CD8-positive, alpha-beta memory T cell (primary cell): ENCODE measurements at places on chromosomes 5 and 9.

DNA sequence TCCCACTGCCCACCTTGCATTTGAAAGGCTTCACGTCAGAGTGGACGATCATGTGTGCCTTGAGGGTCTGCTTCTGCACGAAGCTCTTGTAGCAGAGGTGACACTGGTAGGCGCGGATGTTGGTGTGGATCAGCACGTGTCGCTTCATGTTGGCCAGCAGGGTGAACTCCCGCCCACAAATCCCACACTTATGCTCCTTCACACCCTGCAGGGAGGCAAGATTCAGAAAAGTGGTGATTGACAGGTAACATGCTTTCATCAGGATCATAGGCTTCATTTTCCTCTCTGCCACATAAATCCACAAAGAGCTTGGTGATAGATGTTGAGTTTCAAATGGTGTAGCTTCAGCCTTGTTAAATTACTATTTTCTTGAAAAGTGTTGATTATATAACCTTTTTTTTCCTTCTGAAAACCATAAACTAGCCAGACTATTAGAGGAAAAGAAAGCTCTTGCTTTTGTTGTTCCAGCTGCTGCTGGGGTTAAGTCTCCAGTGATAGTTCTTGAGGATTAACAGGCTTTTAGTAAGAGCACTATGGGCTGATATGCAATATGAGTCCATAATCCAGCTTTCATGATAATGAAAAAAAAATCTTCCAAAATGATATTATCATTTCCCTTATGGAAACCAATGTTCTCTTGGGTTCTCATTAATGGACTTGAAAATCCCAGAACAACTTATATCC is 50.7 kb downstream of the ZNF366 start:
- H3K4me1 ChIP-seq, result no peaks in the 10 kb centered on the region
- no peak overlapping the region for H3K4me3 ChIP-seq
- no peaks in the 10 kb centered on the region for H3K27me3 ChIP-seq
- no peak for DNase-seq
- H3K27ac ChIP-seq, result no peak overlapping the region

DNA sequence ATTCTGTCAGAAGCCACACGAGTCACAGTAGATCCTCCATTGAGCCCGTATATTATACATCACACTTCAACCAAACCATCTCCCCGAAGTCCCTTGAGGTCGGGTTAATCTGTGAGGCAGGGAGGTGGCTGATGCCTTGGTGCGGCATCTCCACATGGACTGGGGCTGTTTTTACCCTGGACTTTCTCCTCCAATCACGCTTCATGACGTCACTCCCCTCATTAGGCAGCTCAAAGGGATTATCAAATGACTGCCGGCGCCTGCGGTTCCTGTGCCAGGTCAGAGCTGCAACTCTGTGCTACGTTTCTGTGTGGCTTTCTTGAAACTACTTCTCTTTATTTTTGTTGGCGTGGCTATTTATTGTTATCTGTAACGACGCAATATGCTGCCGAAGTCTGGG is 53.7 kb downstream of the TMOD1 start:
- no peaks in the 10 kb centered on the region for H3K27me3 ChIP-seq
- H3K36me3 ChIP-seq, result no peaks in the 10 kb centered on the region
- DNase-seq, result no peak
- no peaks in the 10 kb centered on the region for H3K4me1 ChIP-seq
- no peak overlapping the region for H3K27ac ChIP-seq

GRCh38 chr9:121463026-121463807 is 36.4 kb downstream of the GGTA1 start:
- no peaks in the 10 kb centered on the region for H3K4me1 ChIP-seq
- H3K36me3 ChIP-seq, result no peaks in the 10 kb centered on the region
- H3K4me3 ChIP-seq, result no peak overlapping the region
- DNase-seq, result no peak

- peak within 1 kb of the TSS; percentile 43 for H3K27ac ChIP-seq
- H3K4me3 ChIP-seq, result peak within 1 kb of the TSS; percentile 61
- no peaks in the 10 kb centered on the region for H3K27me3 ChIP-seq
- H3K4me1 ChIP-seq, result peaks cover 6% of the 10 kb centered on the region
Measured at GRCh38 chr9:87725900-87726709, at the start of gene CTSL. TSS of gene CTSL (plus strand) at chr9:87726119. CDS start at chr9:87727604, 1,485 bp downstream.

- no peak overlapping the region for H3K4me3 ChIP-seq
- H3K4me1 ChIP-seq, result no peaks in the 10 kb centered on the region
- peaks cover 16% of the 10 kb centered on the region for H3K36me3 ChIP-seq
- H3K27me3 ChIP-seq, result no peaks in the 10 kb centered on the region
Measured at GRCh38 chr9:37447111-37447510, 18.1 kb downstream of the ZBTB5 start.

DNA sequence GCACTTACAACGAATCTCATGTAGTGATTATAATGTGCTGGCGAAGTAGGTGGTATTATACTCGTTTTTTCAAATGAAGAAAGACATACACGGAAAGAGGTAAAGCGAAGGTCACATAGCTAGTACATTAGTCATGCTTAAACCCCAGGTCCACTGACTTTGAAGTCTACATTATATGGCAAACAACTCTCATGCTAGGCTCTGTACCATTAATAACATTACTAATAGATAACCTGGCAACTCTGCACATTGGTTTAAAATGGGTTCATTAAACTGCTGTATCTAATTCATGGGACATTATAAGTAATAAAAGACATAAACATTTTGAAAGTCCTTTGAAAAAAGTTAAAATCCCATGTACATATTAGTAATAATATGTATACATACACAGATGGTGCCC is 21.2 kb downstream of the FYB1 start:
- no peak for DNase-seq
- H3K27ac ChIP-seq, result no peak overlapping the region
- no peaks in the 10 kb centered on the region for H3K27me3 ChIP-seq
- H3K4me1 ChIP-seq, result peaks cover 39% of the 10 kb centered on the region

- no peaks in the 10 kb centered on the region for H3K36me3 ChIP-seq
- no peak overlapping the region for H3K27ac ChIP-seq
Measured at GRCh38 chr5:45692481-45692880, 3.7 kb downstream of the HCN1 start.

DNA sequence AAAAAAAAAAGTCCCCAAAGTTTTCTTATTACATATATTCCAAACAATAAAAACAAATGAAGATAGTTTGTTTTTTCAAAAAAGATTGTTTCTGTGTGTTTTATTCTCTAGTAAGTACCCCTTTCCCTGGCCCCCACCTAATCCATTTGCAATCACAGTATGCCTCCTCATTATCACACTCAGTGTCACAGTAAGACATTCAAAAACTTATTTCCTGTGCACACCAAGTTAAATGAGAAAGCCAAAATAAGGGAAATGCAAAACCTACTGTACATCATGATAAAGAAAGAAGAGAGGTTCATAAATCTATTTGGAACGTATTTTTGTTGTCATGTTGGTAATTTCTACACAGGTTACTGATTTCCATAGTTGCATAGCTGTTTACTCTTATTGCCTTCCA is 62.3 kb downstream of the ST8SIA4 start:
- peak overlapping the region; percentile 19 for H3K4me3 ChIP-seq
- no peak for DNase-seq
- peaks cover 15% of the 10 kb centered on the region for H3K4me1 ChIP-seq
- no peak overlapping the region for H3K27ac ChIP-seq

DNA sequence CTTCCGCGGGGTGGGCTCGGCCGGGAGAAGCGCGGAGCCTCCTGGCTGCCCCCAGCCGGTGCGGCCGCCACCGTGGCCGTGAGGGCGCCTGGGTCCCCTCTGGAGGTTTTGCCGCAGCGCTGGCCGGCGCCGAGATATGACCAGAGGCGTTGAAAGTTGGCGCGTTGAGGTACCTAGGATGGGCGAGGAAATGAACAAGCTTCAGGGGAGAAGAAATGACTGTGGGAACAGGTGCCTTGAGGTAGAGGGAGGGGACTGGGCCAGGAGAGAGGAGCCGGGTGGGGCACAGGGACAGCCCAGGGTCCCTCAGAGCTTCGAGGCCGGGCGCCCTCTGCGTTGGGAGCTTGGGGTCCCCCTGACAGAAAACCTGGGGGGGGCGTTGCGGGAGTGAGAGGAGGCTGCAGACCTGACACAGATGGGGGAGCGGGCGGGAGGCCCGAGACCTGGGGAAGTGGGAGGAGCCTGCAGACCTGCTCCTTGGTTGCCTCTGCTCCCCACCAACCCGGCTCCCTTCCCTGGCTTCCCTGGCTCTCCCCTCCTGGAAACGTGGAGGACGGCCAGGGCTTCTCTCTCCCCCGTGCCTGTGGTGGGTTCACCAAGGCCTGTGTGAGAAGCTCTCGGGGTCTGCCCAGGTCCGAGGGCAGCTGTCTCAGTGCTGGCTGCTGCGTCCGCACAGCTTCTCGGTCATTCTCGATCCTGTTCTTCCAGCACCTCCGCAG is 14.2 kb downstream of the RABL6 start:
- no peak overlapping the region for H3K4me3 ChIP-seq
- no peak for DNase-seq
- H3K36me3 ChIP-seq, result peaks cover 11% of the 10 kb centered on the region

- H3K27me3 ChIP-seq, result peaks cover 3% of the 10 kb centered on the region
- H3K27ac ChIP-seq, result no peak overlapping the region
- no peaks in the 10 kb centered on the region for H3K36me3 ChIP-seq
- DNase-seq, result no peak
- H3K4me1 ChIP-seq, result no peaks in the 10 kb centered on the region
Measured at GRCh38 chr5:133921979-133922378, 46.4 kb downstream of the C5orf15 start.

DNA sequence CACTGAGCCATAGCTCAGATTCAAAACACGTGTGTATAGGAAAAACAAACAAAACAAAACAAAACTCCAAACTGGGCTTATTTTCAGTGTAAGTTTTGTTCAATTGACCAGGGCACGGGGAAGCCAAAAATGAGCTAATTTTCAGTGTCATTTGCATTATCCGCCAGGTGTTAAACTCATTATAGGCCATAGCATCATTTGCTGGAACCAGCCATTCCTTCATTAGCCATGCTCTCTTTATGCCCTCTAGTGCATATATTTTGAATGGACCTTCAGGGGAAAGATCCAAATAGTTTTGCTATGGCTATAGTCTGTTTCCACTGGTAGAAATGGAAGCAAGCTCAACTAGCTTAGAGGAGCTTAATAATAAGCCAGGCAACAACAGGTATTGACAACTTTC is 1205.2 kb upstream of the DMAC1 start:
- H3K4me3 ChIP-seq, result no peak overlapping the region
- H3K36me3 ChIP-seq, result no peaks in the 10 kb centered on the region
- no peak for DNase-seq
- H3K27me3 ChIP-seq, result no peaks in the 10 kb centered on the region
- H3K27ac ChIP-seq, result no peak overlapping the region
- H3K4me1 ChIP-seq, result no peaks in the 10 kb centered on the region

DNA sequence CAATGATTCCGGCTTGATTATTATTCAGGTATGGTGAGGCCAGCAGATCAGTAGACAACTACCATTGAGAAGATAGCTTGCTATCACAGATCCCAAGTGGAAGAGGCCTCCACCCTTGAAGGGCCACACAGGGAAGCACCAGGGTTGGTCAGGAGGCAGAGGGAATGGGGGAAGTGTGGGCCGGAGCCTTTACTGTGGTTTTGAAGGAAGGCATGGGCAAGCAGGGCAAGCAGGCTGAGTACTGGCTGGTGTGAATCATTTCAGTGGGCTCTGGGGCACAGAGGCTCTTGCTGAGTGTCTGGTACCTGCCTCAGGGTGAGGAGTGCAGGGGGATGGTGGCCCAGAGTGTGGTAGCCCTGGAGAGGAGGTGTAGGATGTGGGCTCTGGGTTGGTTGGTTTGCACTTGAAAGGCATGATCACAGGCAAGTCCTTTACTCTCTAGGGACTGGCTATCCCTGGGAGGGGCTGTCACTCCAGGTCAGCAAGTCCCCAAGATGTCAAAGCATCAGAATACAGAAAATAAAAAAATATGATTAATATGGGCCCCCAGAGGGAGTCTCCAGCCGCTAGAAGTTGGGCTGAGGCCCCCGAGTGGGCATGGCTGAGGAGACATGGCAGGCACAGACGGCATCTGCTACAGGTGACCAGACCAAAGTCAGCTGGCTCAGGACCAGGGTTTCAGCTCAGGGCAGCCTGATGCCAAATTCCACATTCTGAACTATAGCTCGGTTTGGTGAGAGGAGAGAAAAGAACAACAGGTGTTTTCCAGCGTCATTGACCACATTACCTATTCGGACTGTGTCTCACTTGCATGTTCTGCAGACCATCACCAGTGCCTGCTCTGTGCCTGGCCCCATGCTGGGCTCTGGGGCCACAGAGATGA is 9.7 kb upstream of the SUSD3 start:
- H3K27ac ChIP-seq, result no peak overlapping the region
- H3K4me1 ChIP-seq, result peaks cover 4% of the 10 kb centered on the region
- H3K27me3 ChIP-seq, result no peaks in the 10 kb centered on the region
- DNase-seq, result no peak

DNA sequence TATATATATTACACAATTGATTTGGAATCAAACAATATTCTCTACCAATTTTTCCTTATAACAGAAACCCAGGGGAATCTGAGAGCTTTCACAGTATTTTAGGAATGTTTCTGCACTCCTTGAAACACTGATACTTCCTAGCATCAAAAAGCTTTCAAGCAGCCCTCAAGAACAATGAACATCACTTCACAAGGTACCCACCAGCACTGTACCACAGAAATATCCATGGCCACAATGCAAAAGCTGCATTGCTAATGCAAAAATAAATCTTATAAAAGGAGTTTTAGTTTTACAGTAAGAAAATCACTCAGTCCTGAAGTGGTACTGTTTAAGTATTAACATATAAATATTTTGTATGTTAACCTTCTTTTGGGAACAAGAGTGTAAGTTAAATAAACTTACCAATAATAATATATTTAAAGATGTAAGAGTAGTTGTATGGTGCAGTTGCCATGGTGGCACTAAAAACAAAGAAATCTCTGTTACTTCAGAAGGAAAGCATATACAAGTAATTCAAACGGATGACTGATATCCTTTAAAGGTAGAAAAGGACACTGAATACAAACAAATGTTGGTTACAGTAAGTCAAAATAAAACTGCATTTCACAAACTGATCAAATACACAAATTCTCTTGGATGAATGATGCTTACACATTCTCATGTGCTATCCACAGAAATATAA is 8.6 kb downstream of the RAB14 start:
- H3K27me3 ChIP-seq, result no peaks in the 10 kb centered on the region
- no peaks in the 10 kb centered on the region for H3K36me3 ChIP-seq
- no peak overlapping the region for H3K27ac ChIP-seq
- peaks cover 78% of the 10 kb centered on the region for H3K4me1 ChIP-seq
- no peak for DNase-seq
- no peak overlapping the region for H3K4me3 ChIP-seq

GRCh38 chr5:1437226-1437829 is 7.9 kb downstream of the SLC6A3 start:
- no peak for DNase-seq
- H3K27ac ChIP-seq, result no peak overlapping the region
- H3K36me3 ChIP-seq, result no peaks in the 10 kb centered on the region
- H3K4me3 ChIP-seq, result no peak overlapping the region
- H3K27me3 ChIP-seq, result no peaks in the 10 kb centered on the region
